ENCODE measurements at places on chromosomes 7 and 10.

DNA sequence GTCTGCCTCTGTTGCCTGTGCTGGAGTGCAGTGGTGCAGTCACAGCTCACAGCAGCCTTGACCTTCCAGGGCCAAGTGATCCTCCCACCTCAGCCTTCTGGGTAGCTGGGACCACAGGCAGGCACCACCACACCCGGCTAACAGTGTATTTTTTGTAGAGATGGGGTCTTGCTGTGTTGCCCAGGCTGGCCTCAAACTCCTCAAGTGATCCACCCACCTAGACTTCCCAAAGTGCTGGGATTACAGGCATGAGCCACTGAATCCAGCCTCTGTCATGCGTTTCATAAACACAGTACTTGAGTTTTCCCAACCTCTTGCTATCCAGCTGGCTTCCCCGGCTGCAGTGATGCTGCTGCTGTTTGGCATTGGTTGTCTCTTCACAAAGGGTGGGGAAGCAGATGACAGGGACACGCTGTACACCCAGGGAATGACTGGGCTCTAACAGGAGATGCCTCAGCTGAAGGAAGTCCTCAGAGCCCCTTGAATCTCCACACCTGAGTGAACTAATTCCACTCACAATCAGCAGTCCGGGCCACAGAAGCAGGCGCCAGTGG is 191.5 kb downstream of the DIP2C start:
- no peak for DNase-seq

DNA sequence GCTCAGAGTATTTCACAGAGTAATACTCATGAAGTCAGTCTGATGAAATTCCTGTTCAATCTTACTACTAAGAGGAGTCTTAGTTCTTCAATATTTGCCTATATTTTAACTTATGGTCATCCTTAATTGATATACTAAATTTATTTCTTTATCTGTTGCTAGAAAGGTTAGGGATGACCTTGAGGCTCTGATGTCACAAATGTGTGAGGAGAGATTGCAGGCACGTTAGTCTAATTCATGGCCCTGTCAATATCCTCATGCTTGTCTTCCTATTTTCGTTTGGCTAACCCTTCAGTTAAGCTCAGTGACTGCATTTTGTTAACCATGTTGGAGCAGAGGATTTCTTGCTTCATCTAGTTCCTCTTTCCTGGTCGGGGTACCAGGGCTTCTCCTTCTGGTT is 704.7 kb upstream of the COBL start:
- no peak for DNase-seq

DNA sequence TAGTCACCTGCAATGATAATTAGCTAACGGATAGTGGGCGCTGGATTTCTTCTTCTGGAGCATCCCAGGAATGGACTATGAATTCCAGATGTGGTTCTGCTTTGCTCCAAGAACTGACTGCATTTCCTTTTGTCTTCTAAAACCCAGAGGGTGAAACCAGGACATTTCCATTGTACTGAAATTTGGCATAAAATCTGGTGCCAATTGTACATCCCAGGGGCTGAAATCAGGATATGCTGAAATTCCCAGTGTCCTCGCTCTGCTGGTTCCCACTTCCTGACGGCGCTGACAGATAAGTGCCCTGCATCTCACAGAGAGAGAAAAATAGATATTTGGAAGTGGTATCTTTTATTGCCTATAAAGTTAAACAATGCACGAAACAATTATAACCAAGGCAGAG is 31.9 kb downstream of the RBM20 start:
- DNase-seq, result no peak

DNA sequence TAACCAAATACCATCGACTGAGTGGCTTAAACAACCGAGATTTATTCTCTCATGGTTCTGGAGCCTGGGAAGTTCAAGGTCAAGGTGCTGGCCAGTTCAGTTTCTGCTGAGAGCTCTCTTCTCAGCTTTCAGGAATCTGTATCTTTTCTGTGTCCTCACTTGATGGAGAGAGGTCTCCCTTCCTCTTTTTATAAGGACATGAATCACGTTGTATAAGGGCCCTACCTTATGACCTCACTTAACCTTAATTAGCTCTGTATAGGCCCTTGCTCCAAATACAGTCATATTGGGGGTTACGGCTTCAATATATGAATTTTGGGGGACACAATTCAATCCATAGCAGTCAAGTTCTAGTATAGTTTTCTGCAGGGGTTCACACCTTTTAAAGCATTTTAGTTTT is 135.2 kb upstream of the ADO start:
- no peak for DNase-seq

GRCh38 chr7:52547308-52547910 is 488.0 kb upstream of the POM121L12 start:
- DNase-seq, result no peak

Data from substantia nigra (tissue), 51 donors.